ENCODE measurements at places on chromosomes 2 and 18.
A peak's percentile ranks its signal among the peaks of the same experiment; 100 is the strongest.

- DNase-seq = no peak
These were observed 99.3 kb upstream of the TMEM18 start for GRCh38 chr2:776487-776886.

GRCh38 chr2:224836263-224836662, 120.1 kb upstream of the CCDC195 start:
- DNase-seq = peak; percentile 73

GRCh38 chr2:218343591-218343990, 13.1 kb upstream of the CATIP start:
- DNase-seq = peak; percentile 72

- DNase-seq = no peak
These were observed 12.1 kb upstream of the ARMC9 start for GRCh38 chr2:231186325-231186724.

DNA sequence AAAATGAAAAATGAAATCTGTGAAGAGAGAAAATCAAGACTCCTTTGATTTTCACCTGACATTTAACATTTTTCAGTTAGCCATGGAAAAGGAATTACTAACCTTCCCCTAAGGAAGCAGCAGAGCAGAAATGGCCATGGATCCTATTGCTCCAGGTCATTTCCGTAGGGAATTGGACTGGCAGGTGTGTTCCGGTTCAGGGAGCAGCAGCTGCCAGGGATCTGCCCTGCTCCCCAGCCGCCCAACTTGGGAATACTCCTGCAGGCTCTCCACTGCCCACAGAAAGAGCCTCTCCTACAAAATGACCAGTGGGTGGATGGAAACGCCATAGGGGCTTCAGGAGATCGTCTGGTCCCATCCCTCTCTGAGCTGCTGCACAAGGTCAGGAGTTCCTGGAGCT, 86.0 kb upstream of the MAPK4 start:
- no peak for DNase-seq

GRCh38 chr2:197332641-197333040, 22.1 kb upstream of the ANKRD44 start:
- DNase-seq = no peak

DNA sequence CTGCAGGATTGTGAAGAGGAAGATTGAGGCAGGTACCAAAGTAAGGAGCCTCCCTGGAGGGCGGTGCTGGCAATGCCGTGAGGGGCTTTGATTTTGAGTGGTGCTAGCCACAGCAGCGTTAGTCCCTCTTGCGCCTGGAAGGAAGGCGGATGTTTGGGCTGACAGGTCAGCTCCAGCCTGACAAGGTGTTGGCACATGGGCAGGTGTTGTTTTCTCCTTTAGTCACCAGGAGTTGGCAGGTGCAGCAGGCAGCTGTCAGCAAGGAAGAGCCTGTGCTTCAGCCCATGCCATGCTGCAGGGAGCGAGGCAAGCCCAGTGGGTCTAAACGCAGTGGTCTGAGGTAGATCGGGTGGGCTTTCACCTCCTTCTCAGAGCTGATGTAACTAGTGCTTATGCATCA, 8.5 kb downstream of the SEC11C start:
- DNase-seq = no peak

GRCh38 chr2:135825550-135826176, 11.3 kb downstream of the LCT start:
- DNase-seq = no peak

GRCh38 chr2:151728804-151729414, 5.4 kb downstream of the NEB start:
- no peak for DNase-seq

GRCh38 chr2:161041356-161041755, 118.9 kb upstream of the TANK start:
- peak; percentile 50 for DNase-seq

GRCh38 chr18:58723810-58724602, 52.7 kb downstream of the MALT1 start:
- DNase-seq = peak; percentile 58

- peak; percentile 47 for DNase-seq
These were observed at the start of gene GREB1L for GRCh38 chr18:21242141-21242779. GREB1L (plus strand) TSS chr18:21242232; CDS start chr18:21383519, 141,287 bp downstream.

GRCh38 chr2:27216416-27217137, 592 bp upstream of the CAD start:
- no peak for DNase-seq

- DNase-seq = no peak
These were observed 156.5 kb upstream of the L3MBTL4 start for GRCh38 chr18:6571239-6571602.
